Hematopoietic multipotent progenitor cell (in vitro differentiated cells): ENCODE measurements at places on chromosomes 6 and 20.

DNA sequence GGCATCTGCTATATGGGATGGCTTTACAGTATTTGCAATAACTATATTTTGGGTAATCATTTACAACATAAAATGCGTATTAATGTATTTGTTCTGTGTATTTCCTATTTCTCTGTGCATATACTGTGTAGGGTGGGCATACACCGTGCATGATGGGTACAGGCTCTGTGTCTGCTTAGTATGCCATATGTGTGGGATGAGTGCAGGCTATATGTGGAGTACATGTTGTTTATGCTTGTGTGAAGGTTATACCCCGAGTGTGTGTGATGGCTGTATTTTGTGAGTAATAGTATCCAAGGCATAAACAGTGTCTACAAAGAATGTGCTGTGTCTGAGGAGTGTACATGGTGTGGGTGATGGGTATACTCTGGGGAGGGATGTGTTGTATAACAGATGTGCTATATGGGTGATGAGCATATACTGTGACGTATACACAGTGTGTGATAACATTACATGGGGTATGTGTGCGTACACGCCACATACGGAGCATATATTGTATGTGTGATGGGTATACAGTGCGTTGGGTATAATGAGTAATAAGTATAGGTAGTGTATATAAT, 52.7 kb downstream of the CPXM1 start:
- DNase-seq, result no peak

- peak; percentile 43 for DNase-seq
Observed at GRCh38 chr6:143513410-143513809, 1.9 kb upstream of the FUCA2 start.

- no peak for DNase-seq
Observed at GRCh38 chr6:113719064-113719463, 138.1 kb upstream of the MARCKS start.

DNA sequence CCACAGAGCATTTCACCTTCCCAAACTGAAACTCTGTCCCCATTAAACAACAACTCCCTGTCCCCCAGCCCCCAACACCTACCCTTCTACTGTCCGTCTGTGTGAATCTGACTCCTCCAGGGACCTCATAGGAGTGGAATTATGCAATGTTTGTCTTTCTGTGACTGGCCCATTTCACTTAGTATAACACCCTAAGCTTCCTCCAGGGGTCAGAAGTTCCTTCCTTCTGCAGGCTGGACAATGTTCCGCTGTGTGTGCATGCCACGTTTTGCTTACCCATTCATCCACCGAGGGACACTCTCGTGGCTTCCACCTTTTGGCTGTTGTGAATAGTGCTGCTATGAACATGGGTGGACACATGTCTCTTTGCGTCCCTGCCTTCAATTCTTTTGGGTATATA, 37.6 kb upstream of the MPC1 start:
- no peak for DNase-seq

- DNase-seq, result no peak
Observed at GRCh38 chr6:98463038-98464000, 371.1 kb upstream of the POU3F2 start.

DNA sequence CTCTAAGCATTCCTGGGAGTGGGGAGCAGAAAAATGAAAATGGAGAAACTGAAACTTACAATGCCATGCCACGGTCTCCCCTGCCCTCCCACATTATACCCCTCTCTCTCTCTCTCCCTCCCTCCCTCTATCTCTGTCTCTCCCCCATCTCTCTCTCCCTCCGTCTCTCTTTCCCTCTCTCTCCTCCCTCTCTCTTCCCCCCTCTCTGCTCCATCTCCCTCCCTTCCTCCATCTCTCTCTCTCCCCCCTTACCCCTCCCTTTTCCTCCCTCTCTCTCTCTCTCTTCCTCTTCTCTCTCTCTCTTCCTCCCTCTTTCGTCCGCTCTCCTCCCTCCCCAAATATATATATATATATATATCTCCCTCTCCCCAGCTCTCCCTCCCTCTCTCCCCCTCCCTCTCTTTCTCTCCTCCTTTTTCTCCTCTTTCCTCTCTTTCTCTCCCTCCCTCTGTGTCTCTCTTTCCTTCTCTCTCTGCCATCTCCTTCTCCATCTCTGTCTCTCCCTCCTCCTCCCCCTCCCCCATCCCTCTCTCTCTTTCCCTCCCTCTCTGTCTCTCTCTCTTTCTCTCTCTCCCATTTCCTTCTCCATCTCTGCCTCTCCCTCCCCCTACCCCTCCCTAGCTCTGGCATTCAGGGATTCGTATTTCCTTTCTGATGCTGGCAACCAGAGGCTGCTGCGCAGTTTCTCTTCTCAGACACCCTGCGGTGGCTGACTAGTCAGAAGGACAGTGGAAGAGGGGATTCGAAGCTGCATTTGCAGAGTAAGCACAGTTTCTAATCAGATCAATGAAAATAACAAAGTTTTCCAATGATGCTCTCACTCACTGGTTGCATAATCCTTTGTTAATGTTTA, 13.9 kb upstream of the VAPB start:
- no peak for DNase-seq

DNA sequence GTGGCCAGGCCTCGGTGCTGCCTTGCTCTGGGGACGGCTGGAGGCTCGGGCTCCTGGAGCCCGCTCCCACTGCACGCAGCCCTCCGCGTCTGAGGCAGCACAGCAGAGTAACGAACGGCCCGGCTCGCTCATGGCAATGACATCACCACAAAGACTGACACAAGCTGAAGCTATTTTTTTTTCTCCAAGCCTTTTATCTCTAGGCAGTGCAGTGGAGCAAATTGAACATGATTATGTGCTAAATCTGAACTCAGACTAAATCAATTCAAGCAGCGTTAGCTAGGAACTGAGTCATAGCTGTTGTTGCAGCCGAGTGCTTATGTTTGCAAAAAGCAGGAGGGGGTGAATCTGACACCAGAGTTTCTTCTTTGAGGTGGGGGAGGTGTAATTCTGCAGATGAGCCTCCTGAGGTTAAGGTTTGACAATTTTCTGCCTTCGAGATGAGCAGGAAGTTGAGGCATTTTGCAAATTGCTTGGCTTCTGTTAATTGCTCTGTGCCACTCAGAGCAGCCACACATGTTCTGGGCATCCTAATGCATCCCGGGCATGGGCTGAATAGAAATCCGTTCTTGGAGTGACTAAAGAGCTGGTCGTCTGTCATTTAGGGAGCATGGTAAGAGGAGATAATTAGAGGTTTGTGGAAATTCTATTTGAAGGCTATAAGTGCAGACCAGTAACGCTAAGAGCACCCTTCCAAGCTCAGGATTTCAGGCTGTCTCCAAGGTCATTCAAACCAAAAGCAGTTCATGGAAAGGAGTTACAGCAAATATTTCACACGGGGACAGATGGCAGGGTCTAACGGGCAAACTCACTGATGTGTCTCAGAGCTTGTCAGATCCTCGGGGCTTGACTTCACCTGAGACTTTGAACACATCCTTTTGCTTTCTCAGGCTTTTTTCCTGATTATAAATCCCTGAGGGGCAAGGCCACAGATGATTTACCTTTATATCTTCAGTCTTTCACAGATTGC, 155.1 kb upstream of the ENPP5 start:
- DNase-seq, result no peak

DNA sequence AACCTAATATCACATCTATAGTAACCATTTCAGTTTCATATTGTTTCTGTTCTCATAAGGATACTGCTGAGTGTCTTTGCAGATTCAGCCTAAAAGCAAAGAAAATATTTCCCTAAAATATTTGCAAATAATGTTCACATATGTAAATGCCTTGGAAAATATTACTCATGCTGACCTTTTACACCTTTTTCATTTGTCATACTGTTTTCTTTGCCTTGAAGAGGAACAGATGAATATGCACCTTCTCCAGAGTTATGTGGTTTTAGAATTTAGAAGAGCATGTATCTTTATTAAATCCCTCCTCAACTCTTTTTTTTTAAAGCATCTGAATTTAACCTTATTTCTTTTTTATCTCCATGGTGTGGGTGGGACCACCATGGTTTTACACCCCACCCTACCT, 32.5 kb downstream of the NDUFAF5 start:
- no peak for DNase-seq

DNA sequence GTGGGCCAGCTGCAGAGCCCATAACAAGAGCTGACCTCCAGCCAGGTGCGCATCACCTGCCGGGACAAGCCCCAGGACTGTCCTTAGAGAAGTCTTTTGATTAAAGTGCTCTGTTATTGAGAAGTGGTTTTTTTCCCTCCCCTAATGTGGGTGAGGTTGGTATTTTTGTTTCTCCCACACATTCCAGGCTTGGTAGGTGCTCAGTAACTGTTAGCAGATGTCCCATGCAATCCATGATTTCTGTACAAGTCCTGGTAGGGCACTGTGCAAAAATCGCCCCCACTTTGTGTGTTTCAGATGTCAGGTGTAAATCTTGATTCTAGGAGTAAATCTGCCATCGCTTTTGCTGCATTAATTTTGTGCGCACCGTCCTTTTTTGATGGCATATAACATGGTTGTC, 4.7 kb downstream of the FAM210B start:
- no peak for DNase-seq

GRCh38 chr6:90351696-90352095, 55.1 kb upstream of the BACH2 start:
- DNase-seq, result no peak

DNA sequence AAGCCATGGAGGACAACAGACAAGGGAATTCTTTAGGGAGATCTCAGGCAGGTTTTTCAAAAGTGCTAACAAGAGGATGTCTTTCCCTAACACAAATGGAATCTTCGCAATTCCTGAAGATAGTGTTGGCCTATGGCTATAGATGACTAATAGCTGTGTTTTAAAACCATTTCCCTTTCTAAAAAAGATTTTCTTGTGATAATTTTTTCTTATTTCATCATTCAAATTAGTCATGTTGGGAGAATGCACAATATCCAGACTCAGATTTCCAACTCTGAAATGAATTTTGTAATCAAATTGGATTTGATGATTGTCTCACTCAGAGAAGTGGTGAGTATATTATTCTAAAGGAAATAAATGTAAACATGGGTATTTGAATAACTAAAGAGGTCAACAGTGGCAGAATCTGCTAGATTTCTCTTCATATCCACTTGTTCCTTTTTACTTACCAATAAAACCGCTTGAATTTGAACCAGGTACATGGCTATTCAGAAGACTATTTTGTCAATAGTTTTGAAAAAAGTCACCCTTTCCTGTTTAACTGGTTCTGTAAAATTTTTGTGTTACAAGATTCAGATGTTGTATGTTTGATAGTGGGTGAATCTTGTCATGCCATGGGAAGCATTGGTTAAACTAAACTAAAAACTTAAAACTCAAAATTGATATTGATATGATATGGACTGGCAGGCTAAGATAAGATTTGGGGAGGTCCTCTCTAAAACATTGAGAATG, 1223.7 kb upstream of the EYS start:
- DNase-seq, result no peak

GRCh38 chr6:16278750-16279149, 40.4 kb downstream of the GMPR start:
- no peak for DNase-seq

DNA sequence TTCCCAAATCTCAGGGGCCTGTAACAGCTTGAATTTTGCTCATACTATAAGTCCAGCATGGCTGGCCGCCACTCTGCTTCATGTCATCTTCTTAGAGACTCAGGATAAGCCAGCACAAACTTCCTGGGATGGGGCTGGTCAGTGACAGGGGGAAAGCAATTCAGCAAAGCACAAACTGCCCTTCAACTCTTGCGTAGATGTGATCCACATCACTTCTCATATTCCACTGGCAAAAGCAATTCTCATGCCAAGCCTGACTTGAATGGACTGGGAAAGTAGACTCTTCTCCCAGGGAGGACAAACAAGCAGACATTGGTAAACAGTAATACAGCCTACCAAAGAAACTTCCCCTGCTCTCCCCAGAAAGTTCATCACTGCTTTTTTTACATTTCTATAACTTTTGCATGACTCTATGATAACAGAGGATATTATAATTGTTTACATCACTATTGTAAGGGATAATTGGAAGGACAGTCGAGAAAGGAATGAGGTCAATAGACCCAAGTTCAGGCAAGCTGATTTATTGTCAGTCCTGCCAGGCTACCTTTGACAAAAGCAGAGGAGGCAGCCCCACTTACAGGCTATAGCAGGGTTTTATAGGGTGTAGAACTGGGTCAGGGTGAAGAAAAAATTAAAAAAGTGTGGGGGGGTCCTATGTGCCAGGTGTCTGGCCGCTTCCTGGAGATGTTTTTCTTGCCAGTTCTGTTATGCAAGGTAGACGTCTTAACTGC, 37.4 kb downstream of the RBM24 start:
- DNase-seq, result no peak

- DNase-seq, result no peak
Observed at GRCh38 chr20:16257813-16258430, 315.3 kb downstream of the KIF16B start.

GRCh38 chr20:46850416-46850815, 44.2 kb upstream of the EYA2 start:
- DNase-seq, result no peak

- DNase-seq, result no peak
Observed at GRCh38 chr6:159595173-159595572, 97.9 kb downstream of the SOD2 start.

GRCh38 chr6:117440706-117441525, 15.2 kb upstream of the ROS1 start:
- no peak for DNase-seq

DNA sequence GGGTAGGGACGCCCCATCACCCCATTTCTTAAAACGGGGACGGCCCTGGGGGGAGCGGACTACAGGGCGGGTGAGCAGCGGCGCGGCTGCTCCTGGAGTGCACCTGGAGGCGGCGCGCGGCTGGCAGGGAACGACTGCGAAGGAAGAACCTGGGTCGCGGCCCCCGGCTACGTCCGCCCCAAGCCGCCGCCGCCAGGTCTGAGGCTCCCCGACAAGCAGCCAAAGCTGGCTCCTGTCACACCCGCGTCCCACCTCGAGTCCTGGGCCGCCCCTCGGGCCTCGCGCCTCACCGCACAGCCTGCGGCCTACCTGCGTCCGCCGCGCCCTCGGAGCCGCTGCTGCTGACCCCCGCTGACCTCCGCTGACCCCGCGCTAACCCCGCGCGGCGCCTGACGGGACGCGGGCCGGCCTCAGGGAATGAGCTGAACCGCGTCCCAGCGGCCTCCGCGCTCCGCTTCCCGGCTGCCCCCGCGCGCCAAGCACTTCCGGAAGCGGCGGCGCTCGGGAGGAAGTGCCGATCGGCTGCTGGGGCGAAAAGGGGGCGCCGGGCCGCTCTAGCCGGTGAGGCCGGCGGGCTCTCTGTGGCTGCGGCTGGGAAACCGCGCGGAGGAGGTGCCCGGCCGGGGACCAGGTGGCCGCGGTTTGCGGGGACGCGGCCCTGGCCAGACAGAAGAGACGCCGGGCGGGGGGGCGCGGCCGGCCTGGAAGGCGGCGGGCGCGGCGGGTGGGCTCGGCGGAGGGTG, at the start of the genes ARFRP1 and ZGPAT:
Gene ARFRP1, minus strand, starts transcription at position 419 of the 743 bp plus-strand sequence. CDS start 885 bp downstream, outside the sequence.
Gene ZGPAT, plus strand, starts transcription at position 482 of the 743 bp plus-strand sequence. CDS start 542 bp downstream, outside the sequence.
- peak; percentile 83 for DNase-seq

GRCh38 chr6:128638817-128639216, 118.4 kb upstream of the PTPRK start:
- DNase-seq, result no peak

DNA sequence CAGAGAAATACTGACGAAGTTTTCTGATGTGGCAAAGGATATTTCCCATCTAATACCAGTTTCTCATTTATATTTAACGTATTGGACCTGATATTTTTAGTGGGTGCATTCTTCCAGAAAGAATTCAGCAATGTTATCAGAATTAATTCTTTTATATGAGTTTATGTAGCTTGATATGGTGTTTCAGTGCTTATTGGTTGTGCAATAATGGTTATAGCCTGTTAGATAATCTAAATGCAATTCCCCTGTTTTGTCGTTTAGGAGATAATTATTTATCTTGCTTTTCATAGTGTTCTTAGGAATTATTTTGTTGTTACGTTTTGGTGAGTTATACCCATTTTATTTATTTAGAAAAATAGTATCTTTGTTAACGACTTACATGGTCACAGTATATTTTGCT, 51.4 kb upstream of the TMEM181 start:
- no peak for DNase-seq
